ENCODE measurements at places on chromosomes 4 and X.

DNA sequence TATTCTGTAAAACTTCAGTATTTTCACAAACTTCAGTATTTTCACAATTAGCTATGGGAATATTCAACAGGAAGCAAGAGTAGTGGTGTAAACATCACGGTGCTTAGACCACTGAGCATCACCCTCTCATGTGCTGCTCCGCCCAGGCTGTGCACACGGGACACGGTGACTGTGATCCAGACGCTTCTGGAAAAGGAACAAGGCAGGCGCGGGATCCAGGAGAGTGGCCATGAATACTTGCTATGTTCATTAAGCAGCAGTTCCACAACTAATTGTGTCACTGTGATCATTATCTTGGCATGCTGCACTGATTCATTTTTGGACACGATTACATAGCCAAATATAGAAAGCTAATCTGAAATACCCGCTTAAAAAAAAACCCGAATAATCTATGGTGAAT, 19.6 kb upstream of the FAT1 start:
- DNase-seq, result no peak

- no peak for DNase-seq
These were observed 1230.3 kb upstream of the AGA start for GRCh38 chr4:178672512-178672911.

- DNase-seq, result no peak
These were observed 111.2 kb downstream of the ZNF518B start for GRCh38 chr4:10346023-10346422.

GRCh38 chrX:121114691-121115090, 67.3 kb downstream of the GLUD2 start:
- no peak for DNase-seq

DNA sequence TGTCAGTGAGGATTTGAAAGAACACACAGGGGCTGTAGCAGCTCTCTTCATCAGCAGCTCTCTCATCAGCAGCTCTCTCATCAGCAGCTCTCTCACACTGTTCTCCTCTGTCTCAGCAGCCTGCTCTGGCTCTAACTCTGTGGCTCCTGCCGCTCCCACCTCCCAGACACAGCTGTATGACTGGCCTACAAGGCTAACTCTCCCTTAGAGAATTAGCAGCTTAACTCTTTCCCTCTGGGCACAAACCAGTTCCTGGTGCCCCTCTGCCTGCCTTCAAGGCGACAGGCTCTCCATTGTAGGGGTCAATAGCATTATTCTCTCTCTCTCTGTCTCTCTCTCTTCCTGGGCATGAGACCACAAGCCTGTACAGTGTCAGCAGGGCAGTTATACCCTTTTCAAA, 385.6 kb upstream of the PCDH10 start:
- no peak for DNase-seq

- no peak for DNase-seq
These were observed 11.8 kb downstream of the KIF4A start for GRCh38 chrX:70301716-70302115.

DNA sequence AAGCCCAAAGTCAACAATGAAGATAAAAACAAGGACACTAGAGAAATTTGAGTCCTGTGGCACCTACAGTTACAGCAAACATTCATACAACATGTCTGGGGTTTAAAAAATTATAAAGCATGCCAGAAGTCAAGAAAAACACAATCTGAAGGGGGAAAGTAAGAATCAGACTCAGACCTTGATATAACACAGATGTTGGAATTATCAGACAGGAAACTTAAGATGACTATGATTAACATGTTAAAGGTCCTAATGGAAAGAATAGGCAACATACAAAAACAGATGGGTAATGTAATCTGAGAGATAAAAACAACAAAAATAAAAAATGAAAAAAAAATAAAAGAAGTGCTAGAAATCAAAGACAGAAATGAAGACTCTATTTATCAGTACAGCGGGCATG, 446.5 kb downstream of the SPRY1 start:
- DNase-seq, result no peak

DNA sequence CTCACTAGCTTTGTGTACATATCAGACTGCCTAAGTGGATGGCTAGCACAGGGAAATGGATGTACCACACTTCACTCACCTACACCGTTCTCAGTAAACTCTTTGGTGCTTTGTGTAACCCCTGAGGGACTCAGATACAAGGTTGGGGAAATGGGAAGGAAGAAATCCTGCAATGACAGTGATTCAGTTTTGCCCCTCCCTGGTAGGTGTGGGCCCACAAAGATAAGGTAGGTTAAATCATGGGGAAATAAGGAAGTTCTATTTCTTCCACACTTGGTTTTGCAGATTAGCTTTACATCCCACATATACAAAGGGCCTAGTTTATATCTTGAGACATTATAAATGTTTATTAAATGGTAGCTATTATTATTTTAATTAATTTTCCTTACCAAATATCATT, 197.6 kb upstream of the SPANXN4 start:
- DNase-seq, result no peak

DNA sequence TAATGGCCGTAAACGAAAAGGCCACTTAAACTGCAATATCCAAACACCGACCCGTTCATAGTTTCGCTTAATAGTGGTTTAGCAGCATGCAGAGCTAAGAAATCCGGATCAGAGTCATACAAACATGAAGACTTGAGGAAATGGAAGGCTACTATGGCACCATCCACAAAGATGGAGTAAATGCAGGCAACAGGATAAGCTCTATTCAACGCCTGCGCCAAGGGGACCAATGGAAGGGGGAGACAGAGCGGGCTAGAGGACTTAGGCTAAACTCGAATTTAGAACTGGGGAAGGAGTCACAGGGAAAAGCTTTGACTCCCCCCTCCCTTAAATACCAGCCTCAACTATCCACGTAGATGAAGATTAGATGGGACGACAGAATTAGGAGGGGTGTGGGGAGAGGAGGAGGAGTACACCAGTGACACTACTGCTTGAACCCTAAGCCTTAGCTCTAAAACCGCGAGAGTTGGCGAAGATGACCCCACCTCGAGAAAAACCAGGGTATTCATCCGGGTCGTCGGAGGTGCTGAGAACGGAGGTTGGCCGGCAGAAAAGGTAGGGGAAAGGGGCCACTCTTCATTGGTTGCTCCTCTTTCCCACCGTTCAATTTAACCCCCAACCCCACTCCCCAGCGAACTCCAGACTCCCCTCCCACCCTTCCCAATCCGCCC, 3.5 kb downstream of the HUWE1 start:
- no peak for DNase-seq

DNA sequence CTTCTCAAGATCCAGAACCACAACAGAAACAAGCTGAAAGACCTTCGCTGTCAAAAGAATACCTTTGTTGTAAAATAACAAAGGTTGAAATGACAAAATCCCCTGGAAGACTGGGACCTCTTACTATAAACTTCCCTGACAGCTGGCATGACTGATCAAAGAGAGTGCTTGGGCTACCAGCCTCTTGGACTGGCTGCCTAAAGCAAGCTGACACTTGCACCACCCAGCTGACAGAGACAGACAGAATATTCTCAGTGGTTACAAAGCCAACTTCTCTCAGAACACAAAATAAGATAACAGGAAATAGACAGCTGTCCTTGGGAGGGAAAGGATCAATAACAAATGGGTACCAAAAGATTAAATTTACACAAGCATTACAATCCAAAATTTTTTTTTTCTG, 241.7 kb upstream of the SPOCK3 start:
- DNase-seq, result no peak

- no peak for DNase-seq
These were observed 973 bp downstream of the STK32B start for GRCh38 chr4:5052204-5052702.

DNA sequence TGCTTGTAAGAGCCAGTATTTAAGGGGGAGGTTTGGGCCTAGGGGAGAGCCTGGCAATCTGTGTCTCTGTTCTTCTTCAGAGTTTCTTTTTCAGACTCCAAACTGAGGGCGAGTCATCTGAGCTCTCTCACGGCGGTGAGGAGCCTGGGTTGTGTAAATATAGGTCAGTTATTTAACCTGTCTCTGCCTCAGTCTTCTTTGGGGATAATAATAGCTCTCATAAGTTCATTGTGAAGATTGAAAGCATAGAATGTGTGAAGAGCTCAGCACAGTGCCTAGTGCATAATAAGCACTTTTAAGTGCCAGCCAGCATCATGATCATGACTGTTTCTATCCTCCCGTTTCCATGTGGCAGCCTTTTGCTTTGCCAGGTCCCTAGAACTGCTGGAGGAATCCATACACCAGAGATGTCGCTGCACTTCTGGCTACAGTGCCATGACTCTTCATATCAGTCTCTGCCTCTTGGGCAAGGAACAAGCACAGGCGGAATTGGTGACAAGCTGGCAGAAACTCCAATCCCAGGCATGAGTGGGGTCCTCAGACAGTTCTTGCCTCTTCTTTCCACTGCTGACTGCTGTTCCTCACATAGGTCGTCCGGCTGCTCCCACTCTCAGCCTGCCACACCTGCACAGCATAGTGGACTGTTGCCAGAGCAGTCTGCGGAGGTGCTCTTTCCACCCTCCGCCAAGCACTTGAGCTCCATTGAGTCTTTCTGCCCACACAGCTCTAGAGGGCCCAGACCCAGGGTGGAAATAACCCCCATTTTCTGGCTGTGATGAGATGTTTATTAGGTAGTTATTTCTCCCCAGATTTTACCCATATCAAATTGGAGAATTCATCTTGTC, 103.7 kb upstream of the MAML3 start:
- DNase-seq, result no peak

DNA sequence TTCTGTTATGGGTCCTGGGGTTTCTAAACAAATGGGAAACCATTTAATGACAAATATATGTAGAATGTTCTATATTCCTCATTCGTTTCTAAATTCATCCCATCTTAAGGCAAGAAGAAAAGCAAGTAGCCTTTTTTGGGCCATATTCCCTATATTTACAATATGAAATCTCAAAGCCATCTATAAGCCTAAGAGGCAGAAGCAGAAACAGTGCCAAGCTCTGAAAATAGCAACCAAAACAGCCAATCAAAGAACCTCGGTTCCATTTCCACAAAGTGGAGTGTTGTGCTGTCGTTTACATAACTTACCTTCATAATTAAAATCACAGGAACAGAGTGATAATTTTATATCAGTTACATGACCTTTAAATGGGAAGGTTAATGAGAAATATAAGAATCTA, 330.6 kb upstream of the GATB start:
- DNase-seq, result no peak
